Effector memory CD4-positive, alpha-beta T cell (primary cell): ENCODE measurements at places on chromosomes 1 and 21.

GRCh38 chr1:14442669-14443068 lies 155.8 kb upstream of the KAZN start:
- DNase-seq: no peak

DNA sequence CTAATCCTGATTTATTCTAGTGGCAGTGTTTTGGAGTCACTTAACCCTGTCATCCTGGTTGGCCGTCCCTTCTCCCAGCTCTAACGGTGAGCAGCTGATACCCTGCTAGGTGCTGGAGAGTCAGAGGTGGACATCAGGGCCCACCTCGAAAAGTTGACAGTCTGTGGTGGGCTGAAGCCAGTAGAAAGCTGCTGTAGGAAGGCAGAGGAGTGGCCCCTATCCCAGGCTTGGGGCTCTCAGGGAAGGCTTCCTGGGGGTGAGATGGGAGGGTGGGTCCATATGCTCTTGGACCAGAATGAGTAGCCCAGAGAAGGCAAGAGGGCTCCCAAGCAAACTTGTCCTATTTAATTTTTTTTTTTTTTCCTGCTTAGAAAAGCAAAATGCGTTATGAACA lies 475 bp upstream of the RPL5 start:
- DNase-seq: no peak

GRCh38 chr1:37752583-37753471 lies 12.1 kb downstream of the EPHA10 start:
- DNase-seq: no peak

GRCh38 chr1:223739366-223740037 lies 27.2 kb downstream of the CAPN2 start:
- DNase-seq: no peak

DNA sequence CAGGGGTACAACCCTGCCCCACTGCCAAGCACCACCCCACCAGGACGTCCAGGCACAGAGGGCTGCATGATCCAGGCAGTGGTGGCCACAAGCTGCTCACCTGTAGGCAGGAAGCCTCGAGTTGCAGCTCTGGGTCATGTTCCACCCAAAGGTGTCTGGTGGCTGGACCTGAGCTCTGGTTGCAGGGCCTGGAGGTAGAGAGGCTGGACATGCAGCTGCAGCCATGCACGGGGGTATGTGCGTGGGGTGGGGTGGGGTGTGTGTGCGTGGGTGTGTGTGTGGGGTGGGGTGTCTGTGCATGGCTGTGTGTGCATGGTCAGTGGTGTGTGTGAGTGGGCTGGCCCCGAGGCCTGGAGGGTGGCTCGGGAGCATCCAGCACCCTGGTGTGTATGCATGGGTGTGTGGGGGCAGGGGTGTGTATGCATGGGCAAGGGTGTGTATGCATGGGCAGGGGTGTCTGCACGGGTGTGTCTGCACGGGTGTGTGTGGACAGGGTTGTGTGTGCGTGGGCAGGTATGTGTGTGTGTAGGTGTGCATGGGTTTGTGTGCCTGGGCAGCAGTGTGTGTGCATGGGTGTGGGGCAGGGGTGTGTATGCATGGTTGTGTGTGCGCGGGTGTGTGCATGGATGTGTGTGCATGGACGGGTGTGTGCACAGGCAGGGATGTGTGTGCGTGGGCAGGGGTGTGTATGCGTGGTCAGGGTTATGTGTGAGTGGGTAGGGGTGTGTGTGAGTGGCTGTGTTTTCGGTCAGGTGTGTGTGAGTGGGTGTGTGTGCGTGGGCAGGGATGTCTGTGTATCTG lies 15.6 kb downstream of the ARHGEF16 start:
- DNase-seq: no peak

- DNase-seq: no peak
Measured at GRCh38 chr1:51901151-51901550, 22.6 kb upstream of the NRDC start.

GRCh38 chr1:91024481-91025119 lies 2.8 kb upstream of the ZNF644 start:
- no peak for DNase-seq

DNA sequence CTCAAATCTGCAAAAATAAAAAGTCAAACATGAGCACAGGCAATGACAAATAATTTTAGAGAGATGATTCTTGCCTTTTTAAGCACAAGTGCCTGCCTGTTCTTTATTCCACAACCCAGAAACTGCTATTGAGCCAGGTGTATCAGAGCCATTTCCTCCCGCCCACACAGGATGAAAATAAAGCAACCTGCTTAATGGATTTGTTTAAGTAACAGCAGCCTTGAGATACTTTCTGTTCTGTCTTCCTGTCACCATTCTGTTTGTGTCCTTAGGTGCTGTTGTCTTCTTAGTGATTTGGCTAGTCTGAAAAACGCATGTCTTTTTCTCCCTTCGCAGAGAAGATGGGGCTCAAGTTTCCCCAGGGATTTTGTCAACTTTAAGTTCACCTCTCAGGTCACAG lies 11.4 kb downstream of the RPE65 start:
- no peak for DNase-seq
